Heart right ventricle (tissue), 16 donors: ENCODE measurements at places on chromosomes 7 and 10. TPM values are rescaled to one million over a fixed set of nuclear protein-coding genes. Genes with fewer than 3 reads are reported as not detected.
A peak's percentile ranks its signal among the peaks of the same experiment; 100 is the strongest.

GRCh38 chr10:71396084-71396710, 523 bp upstream of the CDH23 start:
- peak overlapping the region; percentile 70 for H3K4me3 ChIP-seq
- no peaks in the 10 kb centered on the region for H3K36me3 ChIP-seq
- H3K27ac ChIP-seq = no peak overlapping the region
- peaks cover 20% of the 10 kb centered on the region for H3K4me1 ChIP-seq

DNA sequence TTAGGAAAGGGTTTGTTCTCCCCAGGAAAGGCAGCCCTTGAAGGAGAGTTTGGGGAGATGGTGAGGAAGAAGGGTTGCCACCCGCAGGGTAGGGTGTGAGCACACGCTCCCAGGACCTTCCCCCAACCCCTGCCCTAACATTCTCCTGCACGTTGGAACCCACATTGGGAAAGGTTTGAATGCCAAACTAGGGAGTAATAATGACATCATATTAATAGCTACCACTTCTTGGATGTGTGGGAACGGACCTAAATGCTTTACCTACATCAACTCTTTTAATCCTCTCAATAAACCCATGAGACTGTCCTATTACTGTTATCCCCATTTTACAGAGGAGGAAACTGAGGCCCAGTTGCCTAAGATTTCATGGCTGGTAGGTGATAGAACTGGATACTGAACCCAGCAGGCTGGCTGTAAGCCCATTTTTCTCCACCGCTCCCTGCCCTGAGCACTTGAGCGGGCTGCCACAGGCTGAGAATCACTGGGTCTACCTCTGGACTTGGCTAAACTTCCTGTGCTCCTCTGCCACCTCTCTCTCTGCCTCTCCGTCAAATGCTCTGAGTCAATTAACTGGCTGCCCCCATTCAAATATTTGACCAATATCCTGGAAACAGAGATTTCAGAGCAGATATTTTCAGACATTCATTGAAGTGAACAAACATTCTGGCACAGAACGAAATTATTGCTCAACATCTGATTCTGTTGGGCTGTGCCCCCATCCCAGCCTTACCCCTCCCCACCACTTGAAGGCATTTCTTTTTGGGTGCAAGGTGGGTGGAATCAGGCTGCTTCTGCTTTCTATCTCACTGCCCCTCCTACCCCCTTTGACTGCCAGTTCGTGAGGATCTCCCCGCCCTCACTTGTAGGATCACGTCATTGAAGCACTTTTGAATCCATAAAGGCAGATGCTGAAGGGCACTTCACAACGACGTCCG, 129.7 kb downstream of the C10orf105 start:
- no peak for DNase-seq
- H3K36me3 ChIP-seq = no peaks in the 10 kb centered on the region
- H3K27me3 ChIP-seq = peaks cover 6% of the 10 kb centered on the region
- no peak overlapping the region for H3K27ac ChIP-seq
- no peak overlapping the region for H3K4me3 ChIP-seq
- no peaks in the 10 kb centered on the region for H3K4me1 ChIP-seq

The MRC1 gene
- 22.3 TPM for total RNA-seq

- H3K27ac ChIP-seq = no peak overlapping the region
- no peaks in the 10 kb centered on the region for H3K4me1 ChIP-seq
- no peak overlapping the region for H3K4me3 ChIP-seq
- DNase-seq = no peak
- H3K36me3 ChIP-seq = no peaks in the 10 kb centered on the region
These were observed 70.3 kb downstream of the SEC23IP start for GRCh38 chr10:119962837-119963236.

- no peak for DNase-seq
- no peak overlapping the region for H3K4me3 ChIP-seq
- H3K4me1 ChIP-seq = no peaks in the 10 kb centered on the region
- H3K36me3 ChIP-seq = no peaks in the 10 kb centered on the region
- H3K27ac ChIP-seq = no peak overlapping the region
These were observed 186.4 kb downstream of the POLR1F start for GRCh38 chr7:19522486-19522885.

DNA sequence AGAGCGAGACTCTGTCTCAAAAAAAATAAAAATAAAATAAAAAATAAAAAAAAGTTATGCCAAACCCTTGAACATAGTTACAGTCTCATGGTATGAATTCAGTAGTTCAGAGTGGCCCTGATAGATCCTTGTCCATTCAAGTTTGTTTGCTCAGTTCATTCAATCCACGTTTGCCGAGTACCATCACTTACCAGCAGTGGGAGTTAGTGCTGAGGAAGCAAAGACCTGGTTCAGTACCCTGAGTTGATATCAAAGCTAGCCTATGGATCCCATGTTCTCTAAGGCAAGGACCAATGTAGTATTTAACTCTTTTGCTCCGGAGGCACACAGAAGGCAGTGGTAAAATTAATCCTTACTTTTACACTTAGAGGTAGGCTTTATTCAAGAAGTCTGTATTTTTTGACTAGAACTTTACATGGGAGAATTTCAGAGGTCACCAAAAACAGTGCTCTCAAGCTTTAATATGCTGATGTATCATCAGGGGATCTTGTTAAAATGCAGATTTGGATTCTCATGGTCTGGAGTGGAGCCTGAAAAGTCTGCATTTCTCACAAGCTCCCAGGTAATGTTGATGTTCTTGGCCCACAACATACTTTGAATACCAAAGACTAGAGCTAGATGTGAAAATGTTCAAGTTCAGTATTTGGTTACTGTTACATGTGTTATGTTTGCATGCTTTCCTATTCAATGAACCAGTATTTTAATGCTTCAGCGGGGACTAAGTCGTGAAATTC, 38.1 kb upstream of the HBP1 start:
- no peaks in the 10 kb centered on the region for H3K4me1 ChIP-seq
- H3K36me3 ChIP-seq = no peaks in the 10 kb centered on the region
- H3K4me3 ChIP-seq = no peak overlapping the region
- H3K27me3 ChIP-seq = no peaks in the 10 kb centered on the region
- DNase-seq = no peak

The PNLIPRP3 gene
- total RNA-seq = not detected

- peaks cover 51% of the 10 kb centered on the region for H3K4me1 ChIP-seq
- H3K27ac ChIP-seq = peak overlapping the region; percentile 48
- DNase-seq = no peak
- no peaks in the 10 kb centered on the region for H3K27me3 ChIP-seq
These were observed 11.5 kb downstream of the ZNF438 start for GRCh38 chr10:31020209-31020608.

DNA sequence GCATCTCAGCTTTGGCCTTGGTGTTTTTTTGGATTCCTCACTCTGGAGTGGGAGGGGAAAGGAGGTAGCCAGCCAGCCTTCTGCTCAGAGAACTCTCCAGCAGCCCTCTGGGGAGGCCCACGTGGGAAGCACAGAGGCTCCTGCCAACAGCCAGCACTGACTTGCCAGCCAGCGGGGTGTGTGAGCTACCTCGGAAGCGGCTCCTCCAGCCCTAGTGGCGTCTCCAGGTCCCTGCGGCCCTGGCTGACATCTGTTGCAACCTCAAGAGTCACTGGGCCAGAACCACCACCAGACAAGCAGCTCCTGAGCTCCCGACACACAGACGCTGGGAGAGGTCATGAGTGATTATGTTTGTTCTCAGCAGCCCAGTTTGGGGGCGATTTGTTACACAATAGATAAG, 180.2 kb upstream of the FZD8 start:
- peaks cover 14% of the 10 kb centered on the region for H3K4me1 ChIP-seq
- no peak overlapping the region for H3K27ac ChIP-seq
- H3K4me3 ChIP-seq = no peak overlapping the region
- no peaks in the 10 kb centered on the region for H3K27me3 ChIP-seq
- no peaks in the 10 kb centered on the region for H3K36me3 ChIP-seq

The CYP2E1 gene
- 0.87 TPM for total RNA-seq
